Mesenteric fat pad (tissue), 1 donor: ENCODE measurements at places on chromosomes 1 and 21.

GRCh38 chr1:50308878-50309277, 114.4 kb downstream of the DMRTA2 start:
- no peak for DNase-seq

DNA sequence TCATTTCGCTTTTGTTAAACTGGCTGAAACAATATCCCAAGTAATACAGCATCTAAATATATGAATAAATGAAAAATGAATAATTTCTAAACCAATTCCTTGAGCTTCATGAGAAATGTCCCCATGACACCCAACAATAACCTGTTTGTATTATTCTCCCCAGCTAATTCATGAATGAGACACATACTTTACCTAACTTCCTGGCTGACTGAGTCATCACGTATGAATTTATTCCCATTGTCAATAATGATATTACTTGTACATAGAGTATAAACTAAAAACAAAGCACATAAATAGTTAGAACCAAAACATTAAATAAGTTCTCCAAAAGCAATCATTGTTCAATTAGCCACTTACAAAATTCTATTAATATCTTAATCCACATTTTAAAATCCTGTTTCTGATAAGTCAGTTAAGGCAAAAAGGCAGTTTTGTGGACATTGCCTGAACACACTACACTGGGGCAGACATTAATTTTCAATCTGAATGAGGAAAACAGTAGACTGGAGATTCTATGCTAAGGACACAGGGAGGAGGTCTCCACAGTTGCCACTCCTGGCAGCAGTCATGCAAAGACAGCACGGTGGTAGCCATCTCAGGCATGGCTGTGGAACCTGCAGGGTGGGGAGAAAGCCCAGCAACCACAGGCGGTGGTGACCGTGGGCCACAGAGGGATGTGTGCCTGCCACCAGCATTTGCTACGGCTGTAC, 48.2 kb downstream of the SLC9C2 start:
- no peak for DNase-seq

DNA sequence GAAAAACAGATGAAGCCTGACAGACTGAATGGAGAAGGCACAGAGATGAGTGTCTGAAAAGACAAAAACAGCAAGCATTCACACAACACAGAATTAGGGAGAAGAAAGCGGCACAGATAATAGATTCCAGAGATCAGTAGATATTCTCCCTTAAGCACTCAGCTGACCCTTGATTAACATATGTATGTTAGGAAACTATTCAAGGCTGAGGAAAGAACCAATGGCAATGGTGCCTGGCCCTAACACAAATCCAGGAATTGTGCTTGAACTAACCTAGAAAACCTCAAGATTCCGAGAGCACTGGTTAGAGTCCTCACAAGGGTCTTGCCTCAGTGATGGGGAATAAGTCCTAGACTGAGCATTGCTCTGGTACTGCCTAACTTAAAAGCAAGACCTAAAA, 30.9 kb downstream of the KCNT2 start:
- DNase-seq: no peak

- no peak for DNase-seq
Observed at GRCh38 chr1:224592636-224593582, 23.2 kb upstream of the CNIH3 start.

- DNase-seq: no peak
Observed at GRCh38 chr1:166695115-166695514, 144.2 kb upstream of the POGK start.

GRCh38 chr1:97174039-97174704, 452.6 kb downstream of the PTBP2 start:
- no peak for DNase-seq

- no peak for DNase-seq
Observed at GRCh38 chr1:16018749-16019643, 1.2 kb upstream of the HSPB7 start.

GRCh38 chr1:180935326-180936109, 22.8 kb downstream of the KIAA1614 start:
- DNase-seq: no peak

DNA sequence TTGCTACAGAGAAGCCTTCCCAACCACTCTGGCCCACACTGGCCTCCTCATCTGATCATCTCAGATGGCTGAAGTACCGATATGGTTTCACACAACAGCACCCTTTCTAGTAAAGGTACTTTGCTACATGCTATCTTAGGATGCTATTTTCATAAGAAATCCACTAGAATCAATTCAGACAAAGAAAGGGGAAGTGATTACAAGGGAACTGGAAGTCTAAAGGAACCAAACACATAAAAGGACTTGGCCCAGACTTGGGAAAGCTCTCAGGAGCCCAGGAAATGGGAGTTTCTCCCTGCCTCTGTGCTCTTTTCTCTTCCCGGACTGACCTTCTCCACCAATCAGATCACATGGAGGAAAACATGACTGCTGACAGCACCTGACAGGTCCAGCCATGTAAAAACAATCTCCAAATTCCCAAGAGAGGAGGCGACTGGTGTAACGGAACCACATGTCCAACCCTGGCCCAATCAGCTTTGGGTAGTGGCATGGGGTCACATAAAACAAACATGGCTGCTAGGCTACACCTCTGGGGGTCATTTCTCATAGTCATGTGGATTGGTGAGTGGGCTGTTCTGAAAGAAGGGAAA, 12.7 kb upstream of the FOXE3 start:
- DNase-seq: no peak

DNA sequence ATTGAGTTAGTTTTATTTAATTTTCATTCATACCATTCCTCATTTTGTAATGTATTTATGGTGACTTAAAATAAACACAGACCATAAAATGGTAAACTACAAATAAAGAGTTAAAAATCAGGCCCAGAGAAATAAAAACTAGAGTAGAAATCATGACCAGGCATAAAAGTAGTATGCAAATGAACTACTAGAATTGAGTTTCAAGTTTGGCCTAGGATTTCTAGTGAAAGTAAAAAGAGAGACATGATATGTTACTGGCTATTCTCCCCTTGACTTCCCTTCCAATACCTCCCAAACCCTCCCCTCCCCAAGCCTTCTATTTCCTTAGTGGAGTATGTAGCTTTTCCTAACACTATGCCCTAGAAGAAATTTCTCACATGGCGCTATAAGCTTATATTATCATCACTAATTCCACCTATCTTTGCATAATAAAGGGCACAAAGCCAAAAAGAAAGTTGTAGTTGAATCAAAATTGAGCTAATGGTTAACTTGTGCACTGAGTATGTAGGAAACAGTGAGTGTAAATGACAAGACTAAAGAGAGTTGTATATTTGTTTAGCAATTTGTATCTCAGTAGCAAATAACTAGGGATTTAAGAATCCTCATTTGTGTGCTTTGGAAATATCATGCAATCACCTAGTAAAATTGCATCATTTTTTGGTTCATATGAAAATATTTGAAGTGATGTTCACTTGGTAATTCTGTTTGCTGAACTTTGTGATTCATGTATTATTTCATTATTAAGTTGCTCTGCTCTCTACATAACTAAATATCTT, 29.7 kb upstream of the CDC14A start:
- no peak for DNase-seq

DNA sequence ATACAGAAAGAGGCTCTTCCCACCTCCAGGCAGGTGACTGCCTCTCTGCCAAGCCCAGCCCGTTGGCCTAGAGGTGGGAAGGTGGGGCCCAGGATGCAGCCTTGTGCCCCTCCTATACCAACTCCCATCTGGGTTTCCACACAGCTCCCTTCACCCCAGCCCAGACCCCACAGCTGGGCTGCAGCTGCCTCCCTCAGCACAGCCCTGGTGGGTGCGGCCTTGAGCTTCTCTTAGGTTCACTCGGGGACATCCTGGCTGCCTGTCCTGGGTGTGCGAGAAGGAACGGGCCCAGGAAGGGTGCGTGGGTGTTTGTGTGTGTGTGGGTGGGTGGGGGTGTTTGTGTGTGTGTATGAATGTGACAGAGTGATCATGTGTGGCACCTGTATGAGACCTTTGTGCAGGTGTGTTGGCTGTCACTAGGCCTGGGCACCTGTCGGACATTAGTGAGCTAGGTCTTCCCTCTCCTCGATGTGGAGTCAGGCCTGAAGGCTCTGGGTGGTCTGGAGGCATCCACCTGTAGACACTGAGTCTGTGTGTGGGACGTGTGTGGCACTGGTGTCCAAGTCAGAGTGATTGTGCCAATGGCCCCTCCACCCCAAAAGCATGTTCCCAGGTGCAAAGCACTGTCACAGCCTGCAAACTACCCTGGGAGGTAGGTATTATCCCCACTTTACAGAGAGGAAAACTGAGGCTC, 30.7 kb downstream of the FOXO6 start:
- DNase-seq: no peak

DNA sequence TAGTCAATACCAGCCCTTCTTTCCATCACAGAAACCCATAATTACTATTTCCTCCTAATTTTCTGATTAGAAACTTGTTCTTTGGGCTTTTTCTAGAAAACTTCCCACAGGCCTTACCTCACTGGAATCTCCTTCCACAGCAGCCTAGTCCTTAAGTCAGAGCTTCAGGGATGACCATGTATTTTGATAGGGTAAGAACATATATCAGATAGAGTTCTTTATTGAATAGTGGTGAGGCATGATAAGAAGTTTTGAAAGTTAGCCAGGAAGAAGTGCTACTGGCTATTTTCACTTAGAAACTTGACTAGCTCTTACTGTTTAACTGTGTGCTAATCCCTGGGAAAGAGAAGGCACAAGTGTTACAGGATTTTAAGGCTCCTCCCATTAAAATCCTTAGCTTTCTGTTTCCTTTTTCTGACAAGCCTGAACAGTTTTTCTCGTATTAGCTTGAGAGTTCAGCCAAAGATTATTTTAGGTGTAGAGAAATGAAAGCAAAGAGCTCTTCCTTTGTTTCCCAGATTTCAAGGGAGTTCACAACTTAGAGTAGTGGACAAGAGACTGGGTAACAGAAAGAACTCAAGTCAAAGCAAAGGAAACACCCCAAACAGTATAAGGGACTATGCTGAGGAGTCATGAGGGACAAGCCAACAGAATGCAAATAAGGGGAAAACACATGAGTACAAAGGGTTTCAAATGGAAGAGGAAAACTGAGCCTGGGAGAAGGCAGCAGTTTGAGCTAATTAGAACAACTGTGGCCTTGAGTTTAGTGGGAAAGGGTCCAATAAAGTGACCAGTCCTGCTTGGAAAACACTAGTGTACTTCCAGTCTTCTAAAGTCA, 37.2 kb upstream of the AIM2 start:
- DNase-seq: no peak

GRCh38 chr1:54220004-54220811, 20.2 kb downstream of the MRPL37 start:
- DNase-seq: no peak

- no peak for DNase-seq
Observed at GRCh38 chr1:70667494-70668170, 256.6 kb downstream of the CTH start.

- DNase-seq: no peak
Observed at GRCh38 chr1:20850021-20850420, 62.9 kb upstream of the HP1BP3 start.

- no peak for DNase-seq
Observed at GRCh38 chr1:27364696-27365371, 1.9 kb downstream of the MAP3K6 start.

- no peak for DNase-seq
Observed at GRCh38 chr1:61138921-61139774, 56.8 kb downstream of the NFIA start.

DNA sequence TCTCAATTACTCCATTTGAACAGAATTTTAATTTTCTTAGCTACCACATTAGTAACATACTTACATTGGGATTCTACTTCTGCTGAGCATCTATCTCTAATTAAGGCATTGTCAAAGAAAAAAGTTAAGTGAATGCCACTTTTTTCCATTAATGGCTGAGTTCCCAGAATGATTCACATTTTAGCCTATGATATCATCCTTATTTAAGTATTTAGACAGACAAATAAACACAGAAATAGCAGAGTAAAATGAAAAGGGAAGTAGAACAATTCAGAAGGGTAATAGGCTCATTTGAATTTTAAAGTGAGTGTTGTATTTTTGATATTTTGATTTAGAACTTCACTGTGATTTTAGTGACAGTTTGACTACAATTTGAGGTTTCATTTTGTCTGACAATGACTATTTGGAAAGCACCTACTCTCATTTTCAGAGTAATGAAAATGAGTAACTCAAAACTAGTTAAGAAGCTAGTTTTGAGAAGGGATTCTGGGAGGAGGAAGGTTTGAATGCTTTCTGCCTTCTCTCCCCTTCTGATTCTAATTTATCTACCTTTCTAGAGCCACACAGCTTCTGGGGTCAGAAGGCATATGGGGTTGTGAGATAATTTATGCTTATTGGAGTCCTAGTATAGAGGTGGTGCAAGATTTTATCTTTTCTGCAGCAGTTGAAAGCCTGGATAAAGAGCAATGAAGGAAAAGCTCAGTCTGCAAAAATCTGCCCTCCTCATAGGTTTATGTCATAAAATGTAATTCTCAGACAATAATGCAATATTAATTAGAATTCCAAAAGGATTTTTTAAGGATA, 15.5 kb downstream of the LYPLAL1 start:
- no peak for DNase-seq

DNA sequence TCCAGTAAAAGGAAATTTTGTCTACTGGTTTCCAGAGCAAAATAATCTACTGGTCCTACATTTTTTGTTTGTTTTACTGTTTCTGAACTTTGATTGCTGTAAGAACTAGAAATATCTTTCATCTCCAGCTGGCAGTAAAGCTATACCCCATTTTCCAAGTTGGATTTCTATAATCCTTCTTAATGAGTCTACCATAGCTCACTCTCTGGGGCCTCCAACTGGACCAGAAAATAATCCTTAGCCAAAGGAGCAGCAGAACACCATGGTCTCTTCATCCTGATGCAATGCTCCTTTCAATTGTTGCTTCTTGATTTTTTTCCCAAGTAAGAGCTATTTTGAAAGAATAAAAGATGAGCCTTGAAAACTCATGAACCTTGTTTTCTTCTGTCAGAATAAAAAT, 110.0 kb upstream of the COL11A1 start:
- DNase-seq: no peak

DNA sequence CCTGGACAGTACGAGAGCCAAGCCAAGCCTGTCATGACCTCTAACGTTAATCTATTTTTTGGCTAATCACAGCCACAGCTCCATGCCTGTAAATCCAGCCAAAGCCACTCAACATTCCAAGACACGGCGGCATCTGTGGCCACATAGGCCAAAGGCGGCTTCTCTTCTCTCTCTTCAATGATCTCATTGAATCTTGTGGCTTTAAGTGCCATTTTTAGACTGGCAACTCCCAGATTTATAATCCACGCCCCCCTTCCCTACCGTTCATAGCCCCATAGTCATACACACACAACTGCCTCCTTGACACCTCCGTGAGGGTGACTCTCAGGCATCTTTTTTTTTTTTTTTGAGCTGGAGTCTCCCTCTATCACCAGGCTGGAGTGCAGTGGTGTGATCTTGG, 5.7 kb upstream of the SELENON start:
- DNase-seq: no peak

GRCh38 chr1:109767637-109768334, 4.1 kb upstream of the EPS8L3 start:
- peak; percentile 72 for DNase-seq

DNA sequence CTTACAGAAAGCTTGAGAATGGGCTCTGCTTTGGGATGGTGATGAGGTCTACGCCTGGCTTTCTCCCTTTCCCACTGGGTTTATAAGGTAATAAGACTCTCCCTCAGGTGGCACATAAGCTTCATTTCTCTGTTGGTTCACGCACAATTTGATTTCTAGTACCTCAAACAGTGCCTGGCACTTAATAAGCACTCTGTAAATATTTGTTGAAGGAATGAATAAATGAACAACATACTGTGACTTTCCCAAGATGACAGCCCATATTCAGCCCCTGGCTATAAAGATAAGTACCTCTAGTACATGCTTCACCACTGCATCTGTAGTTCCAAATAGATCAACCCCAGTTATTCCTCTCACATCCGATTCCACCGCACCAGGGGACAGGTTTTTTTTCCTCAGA, 17.8 kb downstream of the COPA start:
- no peak for DNase-seq
